ENCODE measurements at places on chromosomes 11 and 22.

- DNase-seq, result no peak
Observed at GRCh38 chr11:30717641-30718040, 131.5 kb upstream of the MPPED2 start.

DNA sequence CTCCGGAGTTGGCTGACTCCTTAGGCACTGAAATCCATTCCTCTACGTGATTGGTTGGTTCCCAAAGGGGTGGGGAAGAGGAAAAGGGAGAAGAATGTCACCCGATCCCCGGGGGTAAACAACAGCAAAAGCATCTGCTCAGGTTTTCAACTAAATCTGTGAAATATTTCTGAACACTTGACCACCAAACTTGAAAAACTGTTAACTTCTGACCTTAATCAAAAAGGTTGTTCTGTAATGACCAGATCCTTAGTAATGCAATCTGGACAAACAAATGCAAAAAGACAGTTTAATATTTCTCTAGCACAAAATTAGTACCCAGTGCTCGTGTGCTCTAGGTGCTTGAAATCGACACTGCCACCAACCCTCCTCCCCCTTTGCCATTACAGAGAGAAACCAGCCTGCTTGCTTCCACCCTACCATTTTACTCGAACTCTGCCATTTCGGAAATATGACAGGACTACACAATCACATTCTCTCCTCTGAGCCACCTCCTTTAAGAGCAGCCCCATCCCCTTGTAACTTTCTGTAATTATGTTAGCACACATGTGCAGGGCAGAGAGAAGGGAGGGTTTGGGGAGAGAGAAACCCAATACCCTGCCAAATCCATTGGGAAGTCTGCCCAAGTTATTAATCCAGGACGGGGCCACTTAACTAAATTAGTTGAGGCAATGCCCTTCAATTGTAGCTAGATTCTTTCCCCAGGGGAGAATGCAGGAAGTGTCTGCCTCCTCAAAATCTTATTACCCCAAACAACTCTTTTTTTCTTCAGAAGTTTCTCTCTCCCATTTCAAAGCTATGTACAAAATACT is 113.8 kb downstream of the RBFOX2 start:
- DNase-seq, result peak; percentile 18

- no peak for DNase-seq
Observed at GRCh38 chr11:76365038-76365679, 15.8 kb downstream of the THAP12 start.

DNA sequence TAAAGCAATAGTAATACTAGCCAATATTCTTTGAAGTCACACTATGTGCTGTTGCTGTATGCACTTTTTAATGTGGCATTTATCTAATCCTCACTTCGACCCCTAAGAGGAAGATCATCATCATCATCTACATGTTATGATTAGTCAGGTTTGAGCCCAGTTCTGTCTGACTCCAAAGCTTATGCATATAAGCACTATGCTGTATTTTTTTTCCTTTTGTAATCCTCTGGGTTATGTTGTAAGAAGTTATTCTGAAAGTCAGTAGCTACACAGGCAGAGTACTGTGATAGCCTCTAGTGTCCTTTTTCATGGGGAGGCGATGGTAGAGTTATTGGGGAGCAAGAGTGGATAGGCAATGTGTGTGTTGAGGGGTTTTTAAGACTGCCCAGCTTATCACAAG is 11.1 kb downstream of the MMP20 start:
- no peak for DNase-seq

GRCh38 chr11:113725407-113725806 is 19.3 kb upstream of the TMPRSS5 start:
- no peak for DNase-seq

DNA sequence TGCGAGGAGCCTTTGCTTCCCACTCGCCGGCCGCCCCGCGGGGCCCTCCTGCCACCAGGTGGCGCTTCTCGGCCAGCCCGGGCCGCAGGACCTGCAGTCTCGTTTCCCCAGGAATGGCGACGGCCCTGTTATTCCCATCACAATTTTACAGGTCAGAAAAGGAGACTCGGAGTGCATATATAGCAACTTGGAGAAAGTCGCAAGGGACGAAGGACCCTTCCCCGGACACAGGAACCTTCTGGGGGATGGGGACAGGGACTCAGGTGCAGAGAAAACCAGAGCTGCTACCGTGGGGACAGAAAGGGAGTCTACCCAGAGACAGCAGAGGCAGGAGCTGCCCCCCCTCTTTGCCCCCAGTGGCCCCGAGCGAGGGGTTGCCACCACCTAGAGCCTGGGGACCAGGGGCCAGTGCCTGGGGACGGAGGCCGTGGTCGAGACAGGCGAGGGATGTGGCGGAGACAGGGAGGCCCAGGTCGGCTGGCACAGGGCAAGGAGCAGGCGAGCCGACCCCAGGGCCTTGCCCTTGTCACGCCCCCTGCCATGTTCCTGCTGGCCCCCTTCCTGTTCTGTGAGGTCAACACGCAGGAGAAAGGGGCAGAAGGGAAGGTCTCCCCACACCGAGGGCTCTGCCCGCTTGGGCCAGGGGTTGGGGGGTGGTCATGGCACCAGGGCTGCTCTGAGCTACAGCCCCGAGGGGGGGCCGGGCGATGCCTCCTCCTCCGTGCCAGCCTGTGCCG is 3.5 kb upstream of the KRTAP5-6 start:
- peak; percentile 68 for DNase-seq

GRCh38 chr22:17664414-17665055 is 26.0 kb downstream of the BCL2L13 start:
- DNase-seq, result no peak

DNA sequence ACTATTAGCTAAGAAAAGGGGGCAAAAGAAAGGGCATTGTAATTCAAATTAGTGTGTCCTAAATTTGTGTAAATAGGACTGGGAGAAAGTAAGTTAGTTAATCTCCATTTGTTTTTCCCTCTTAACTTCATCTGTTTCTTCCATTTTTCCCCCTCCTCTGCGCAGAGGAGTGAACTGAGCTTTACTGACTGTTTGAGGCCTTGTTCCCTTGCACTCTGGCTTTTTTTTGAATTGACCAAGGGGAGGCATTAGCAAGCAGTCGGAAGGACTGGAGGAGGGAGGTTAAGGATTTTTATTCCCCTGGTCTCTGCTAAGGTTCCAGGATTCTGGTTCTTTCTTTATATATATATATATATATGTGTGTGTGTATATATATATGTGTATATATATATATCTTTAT is 15.2 kb upstream of the FANCF start:
- DNase-seq, result no peak

GRCh38 chr11:48088682-48089050 is 108.3 kb downstream of the PTPRJ start:
- peak; percentile 84 for DNase-seq

- no peak for DNase-seq
Observed at GRCh38 chr11:76838678-76839068, 22.0 kb upstream of the ACER3 start.

GRCh38 chr22:19287889-19288288 is 3.6 kb downstream of the CLTCL1 start:
- DNase-seq, result no peak

DNA sequence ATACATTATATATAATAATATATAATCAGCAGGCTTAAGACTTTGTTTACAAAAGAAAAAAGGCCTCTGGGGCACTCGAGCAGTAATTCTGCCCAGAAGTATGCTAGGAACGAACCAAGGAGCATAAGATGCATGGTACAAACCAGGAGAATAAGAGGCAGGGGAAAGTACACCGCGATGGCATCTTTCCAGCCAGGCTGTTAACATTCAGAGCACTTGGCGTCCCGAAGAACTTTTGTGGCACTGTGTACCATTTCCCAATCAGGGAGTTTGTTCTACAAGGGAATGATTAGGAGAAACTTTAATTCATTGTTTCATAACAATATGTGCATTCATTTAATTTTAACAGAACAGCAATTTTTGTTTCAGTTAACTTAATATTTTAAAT is 125.1 kb downstream of the WT1 start:
- DNase-seq, result peak; percentile 33

DNA sequence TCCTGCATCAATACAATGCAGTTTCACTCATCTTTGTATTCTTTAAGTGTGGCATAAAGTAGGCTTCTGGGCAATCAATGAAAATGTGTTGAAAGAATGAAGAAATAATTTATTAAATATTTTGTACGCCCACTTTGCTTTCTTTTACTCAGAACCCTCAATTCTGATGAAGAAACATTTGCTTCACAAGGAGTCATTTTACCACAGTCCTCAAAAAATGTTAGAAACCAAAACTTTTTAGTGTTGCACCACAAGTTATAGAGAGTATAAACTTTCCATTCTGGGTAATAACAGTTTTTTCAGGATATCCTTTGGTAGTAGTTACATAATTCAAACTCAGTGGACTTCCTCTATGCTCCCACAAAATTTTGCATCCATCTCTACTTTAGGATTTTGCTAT is 360.5 kb downstream of the DLG2 start:
- no peak for DNase-seq

Data from T47D (cell line).